GM12892 (cell line): ENCODE measurements at places on chromosomes 6 and 20.

DNA sequence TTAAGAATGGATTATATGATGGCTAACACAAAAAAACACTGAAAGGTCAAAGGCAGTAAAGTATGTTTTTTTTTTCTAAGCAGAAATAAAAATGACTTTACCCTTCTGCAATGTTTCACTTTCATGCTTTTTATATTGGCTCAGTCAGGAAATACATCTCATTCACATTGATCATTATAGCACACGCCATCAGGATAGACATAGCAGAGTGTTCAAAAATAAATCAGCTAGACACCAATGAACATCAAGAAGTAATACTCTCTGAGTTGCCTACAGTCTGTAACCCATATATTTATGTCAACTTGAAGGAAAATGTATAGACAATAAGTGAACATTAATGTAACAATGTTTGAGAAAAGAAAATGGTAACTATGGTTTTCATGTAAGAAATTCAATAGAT is 535.2 kb upstream of the EPHA7 start:
- no peak for DNase-seq

DNA sequence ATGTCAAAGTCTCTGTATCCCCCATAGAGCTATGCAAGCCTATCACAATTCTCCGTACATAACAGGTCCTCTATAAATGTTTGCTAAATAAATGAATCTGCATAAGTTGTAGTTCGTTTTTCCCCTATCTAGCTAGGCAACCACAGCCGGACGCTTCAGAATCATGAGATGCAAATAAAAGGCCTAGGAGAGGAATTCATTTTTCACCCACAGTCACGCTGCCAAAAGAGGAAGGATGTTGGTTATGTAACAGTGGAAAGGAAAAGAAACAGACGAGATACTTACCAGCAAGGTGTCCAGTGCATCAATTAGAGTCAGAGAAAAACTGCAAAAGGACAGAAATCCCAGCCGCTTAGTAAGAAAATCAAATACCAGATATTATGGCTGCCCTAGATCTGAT is 2.4 kb downstream of the EDEM2 start:
- DNase-seq, result no peak

GRCh38 chr6:107550906-107551305 is 61.0 kb downstream of the SOBP start:
- DNase-seq, result no peak

DNA sequence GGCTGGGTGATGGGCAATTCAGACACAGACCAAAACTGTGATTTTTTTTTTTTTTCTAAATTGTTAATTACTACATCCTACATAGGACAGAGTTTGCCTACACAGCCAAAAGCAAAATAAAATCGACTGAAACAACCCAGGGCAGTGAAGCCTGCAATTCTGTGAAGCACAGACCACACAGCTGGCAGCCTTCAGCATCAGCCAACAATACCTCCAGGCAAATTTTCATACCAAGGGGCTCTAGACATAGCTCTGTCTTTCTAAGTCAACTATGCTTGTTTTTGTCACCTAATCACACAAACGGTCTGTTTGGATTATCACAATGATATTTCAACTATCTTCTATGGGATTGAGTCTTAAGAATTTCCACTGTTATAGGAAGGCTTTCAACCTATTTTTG is 17.6 kb downstream of the RMND1 start:
- DNase-seq, result no peak

- DNase-seq, result no peak
Measured at GRCh38 chr6:62805431-62805830, 405.8 kb upstream of the FKBP1C start.

DNA sequence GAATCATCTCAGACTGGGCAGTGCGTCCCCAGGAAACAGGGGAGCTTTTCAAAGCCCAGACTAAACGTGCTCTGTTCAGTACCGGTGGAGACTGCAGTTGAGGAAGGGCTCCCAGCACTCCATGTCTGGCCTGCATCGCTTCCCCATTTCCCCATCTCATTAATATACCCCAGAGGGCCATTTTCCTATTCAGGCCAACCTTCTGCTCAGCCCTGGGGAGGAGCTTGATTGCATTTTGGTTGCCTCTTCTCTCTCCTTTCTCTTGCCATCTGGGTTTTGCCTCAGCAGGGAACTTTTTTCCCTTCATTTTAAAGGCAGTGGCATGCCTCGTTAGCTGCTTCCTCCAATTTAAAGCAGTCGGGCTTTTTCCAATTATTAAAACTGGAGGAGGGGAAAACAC is 394.3 kb upstream of the SOX4 start:
- no peak for DNase-seq

- DNase-seq, result no peak
Measured at GRCh38 chr6:106889692-106890091, 84.8 kb downstream of the CD24 start.

DNA sequence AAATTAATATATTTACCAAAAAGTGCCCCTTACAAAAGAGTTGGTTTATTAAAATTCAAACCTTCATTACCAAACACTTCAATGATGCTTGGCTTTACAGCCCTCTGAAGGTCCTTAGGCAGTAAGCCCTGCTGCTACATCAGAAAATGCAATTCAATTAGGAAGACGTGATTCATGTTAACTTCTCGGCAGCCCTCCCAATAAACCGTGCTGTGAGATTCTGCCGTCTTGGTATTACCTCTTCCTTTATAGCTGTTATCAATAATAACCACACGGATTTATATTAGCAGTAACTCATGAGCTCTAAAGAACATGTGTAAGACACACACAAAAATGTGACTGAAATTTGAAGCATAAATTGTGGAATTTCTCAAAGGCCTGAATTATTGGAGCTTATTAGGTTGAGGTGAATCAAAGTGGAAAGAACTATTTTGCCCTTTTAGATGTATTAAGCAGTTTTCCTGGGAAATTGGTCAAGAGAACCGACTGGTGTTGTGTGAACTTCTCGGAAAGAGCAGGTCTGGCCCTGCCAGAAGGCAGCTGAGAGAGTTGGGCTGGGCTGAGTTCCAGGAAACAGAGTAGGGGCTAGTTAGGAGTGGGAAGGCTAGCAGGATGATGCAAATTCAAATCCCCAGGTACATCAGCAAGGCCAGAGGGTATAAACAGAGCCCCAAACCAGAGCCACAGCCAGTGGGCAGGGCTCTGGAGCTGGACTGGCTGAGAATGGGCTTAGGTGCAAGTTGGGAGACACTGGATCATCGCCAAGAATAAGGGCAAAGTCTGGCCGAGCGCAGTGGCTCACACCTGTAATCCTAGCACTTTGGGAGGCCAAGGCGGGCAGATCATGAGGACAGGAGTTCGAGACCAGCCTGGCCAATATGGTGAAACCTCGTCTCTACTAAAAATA is 33.1 kb downstream of the FGD2 start:
- no peak for DNase-seq

DNA sequence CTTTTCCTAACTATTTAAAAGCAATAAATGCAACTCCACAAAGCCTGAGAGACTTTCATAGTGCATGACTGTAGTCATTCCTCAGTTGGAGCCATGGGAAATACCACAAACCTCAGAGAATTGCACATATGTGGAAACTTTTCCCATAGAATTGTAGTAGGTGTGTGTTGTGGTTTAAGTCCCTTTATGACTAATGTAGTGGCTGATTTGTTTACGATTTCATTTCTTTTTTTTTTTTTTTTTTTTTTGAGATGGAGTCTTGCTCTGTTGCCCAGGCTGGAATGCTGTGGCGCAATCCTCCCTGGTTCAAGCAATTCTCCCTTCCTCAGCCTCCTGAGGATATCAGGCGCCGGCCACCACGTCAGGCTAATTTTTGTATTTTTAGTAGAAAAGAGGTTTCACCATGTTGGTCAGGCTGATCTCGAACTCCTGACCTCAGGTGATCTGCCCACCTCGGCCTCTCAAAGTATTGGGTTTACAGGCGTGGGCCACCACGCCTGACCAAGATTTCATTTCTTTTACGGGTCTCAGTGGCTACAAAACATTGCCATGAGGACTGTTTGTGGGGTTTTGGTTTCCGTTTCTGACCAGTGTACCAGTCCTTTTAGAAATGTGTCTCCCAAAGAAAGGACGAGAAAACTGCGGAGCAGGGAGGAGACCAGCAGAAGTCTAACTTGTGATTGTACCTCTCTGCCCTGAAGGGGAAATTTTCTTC is 212.1 kb upstream of the MARCKS start:
- DNase-seq, result no peak

- DNase-seq, result no peak
Measured at GRCh38 chr6:157648561-157648960, 174.5 kb upstream of the SNX9 start.

DNA sequence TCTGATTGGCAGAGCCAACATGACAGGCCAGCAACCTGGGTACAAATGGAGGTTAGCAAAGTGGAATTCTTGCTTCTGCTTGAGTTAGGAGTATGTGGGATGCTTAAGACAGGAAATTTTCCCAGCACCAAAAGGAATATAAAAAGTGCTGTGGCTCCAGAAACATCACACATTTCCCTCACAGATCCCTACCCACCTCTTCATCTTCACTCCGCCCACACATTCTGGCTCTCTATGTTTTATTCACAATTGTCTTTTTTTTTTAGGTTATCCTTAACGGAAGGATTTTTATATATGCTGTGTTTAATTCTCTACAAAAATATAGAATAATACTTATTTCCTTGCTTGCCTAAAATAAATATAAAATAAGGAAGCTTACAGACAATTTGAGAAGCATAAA is 563.3 kb upstream of the HS3ST5 start:
- no peak for DNase-seq

DNA sequence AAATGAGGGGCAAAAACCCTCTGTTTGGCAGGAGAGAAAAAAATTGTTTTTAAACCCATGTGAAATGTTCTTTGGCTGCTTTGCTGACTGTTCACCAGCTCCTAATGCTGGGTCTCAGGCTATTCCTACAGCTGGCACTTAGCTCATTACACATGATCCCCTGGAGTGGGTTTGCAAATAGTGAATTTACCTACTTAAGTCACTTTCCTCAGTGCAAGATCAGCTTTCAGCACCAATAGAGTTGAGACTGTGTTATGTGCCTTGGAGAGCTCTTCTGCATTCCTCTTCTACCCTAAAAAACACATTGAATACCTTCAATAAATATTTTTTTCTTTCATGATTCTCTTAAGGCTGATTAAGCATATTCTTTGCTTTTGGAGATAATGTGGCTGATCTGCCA is 58.4 kb upstream of the PRDM1 start:
- no peak for DNase-seq

GRCh38 chr6:8082954-8083858 is 19.0 kb upstream of the BLOC1S5 start:
- no peak for DNase-seq

DNA sequence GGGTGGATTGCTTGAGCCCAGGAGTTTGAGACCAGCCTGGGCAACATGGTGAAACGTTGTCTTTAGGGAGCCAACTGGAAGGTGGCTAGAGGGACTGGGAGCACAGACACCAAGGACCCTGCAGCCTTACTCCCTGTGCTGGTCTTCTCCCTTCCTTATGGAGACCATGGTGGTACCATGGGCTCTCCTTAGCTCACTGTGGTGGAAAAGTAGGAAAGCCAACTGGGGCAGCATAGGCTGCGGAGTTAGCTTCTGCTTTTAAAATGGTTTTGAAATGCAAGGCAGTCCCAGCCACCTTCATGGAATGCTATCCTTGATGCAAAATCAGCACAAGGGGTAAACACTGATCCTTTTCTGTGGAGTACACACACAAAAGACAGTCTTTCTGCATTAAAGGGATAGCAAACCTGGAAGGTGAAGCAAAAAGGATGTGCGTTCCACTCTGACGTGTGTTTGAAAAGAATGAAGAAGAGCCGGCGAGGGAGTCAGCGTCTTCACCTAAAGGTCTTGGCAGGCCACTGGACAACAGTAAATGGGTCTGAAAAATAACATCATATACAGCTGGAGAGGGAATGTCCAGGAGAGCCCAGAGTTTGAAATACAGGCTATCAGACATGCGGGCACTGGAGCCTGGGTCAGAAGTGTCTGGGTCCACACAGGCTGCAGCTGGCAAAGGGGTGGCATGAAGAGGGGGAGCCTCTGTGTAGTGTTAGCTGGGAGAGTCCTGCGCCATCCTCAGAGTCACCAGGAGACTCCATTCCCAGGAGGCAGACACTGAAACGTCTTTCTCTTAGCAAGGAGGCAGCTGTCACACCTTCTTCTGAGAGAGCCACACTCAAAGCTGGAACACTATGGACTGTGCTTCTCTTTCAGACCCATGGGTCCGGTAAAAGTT is 58.5 kb downstream of the GPR6 start:
- DNase-seq, result no peak

GRCh38 chr20:53898556-53898931 is 171.8 kb downstream of the BCAS1 start:
- no peak for DNase-seq

DNA sequence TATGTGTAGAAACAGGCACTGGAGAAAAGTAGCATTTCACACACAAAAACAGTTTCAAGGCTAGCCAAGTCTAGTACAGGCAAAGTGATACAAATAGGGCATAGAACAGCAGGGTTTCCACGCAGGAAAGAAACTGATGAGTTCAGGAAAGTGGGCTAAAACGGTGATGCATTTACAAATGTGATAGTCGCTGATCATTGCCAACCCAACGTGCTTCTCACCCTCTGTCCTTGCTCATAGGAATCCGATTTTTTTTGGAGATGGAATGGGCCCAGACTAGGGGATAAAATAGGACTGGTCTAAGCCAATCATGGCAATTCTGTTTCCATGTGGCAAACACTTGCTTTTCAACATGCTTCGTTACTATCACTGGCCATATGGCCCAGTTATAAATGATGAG is 536.6 kb downstream of the PRKN start:
- DNase-seq, result no peak

DNA sequence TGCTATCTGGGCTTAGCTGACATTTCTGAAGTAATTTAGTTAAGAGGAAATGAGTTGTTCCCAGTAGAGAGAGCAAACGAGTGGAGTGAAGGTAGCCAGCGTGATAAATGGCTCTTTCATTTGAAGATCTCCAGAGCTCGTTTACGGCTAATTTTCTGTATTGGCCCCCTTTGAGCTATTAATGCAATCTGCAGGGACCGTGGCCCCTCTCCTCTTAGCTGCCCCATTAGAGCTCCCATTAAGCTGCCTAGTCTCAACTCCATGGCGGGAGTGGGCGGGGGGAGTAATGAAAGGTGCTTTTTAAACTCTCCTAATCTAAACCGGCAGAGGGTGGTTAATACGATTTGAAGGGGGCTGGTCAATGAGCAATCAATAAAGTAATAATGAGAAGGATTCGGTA is 12.5 kb downstream of the TFAP2B start:
- no peak for DNase-seq

GRCh38 chr6:2853769-2854395 is 12.2 kb upstream of the SERPINB1 start:
- no peak for DNase-seq

- peak; percentile 32 for DNase-seq
Measured at GRCh38 chr6:150813319-150813992, 52.0 kb upstream of the MTHFD1L start.

GRCh38 chr6:97186416-97186999 is 96.5 kb downstream of the MMS22L start:
- peak; percentile 1 for DNase-seq

- no peak for DNase-seq
Measured at GRCh38 chr20:51199920-51200319, 177.0 kb upstream of the KCNG1 start.

GRCh38 chr20:64035933-64036345 is at the start of gene C20orf204:
C20orf204 (plus strand) TSS chr20:64036182; CDS start chr20:64036324, 142 bp downstream.
- DNase-seq, result no peak
